CD8-positive, alpha-beta memory T cell (primary cell): ENCODE measurements at places on chromosomes 7 and 10.

- no peak for DNase-seq
These were observed 135.4 kb upstream of the RSU1 start for GRCh38 chr10:16952610-16953009.

DNA sequence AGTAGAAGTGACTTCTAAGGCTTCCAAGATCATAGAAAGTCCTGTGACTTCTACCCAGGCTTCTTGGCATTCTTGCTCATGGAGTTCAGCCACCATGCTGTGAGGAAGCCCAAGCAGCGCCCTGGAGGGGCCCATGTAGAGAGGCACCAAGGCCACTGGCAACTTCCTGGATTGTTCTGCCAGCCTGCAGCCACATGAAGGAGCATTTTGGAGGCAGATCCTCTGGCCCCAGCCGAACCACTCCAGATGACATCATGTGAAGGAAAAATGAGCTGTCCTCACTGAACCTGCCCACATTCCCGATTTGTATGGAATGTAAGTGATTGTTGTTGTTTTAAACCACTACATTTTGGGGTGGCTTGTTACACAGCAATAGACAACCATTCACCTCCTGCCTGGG, 51.5 kb upstream of the MNX1 start:
- DNase-seq = no peak

DNA sequence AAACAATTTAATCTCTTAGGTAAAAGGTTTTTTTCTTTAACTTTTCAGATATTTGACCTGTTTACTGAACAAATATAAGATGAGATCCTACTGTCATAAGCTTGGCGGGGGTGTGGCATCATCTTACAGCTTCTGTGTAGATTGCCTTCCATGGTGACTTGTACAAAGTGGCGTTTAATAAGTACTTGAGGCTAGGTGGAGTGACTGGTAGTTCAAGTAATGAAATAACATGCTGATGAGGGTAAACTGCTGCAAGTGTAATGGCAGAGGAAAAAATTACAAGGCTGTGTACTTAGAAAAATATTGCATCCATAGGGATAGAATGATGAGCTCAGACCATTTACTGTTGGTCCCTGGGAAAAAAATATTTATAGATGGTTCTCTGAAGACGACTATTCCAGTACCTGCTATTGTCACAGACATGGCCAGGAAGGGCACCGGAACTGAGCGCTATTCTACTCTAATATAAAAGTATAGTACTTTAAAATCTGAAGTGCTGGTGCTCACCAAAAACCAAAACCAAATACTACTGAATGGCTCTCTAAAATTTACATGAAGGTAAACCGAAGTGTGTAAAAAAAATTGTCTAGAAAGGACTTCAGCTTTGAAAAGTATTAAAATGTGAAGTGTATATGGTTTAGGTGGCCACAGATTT, 42.4 kb downstream of the DNAH11 start:
- DNase-seq = no peak

DNA sequence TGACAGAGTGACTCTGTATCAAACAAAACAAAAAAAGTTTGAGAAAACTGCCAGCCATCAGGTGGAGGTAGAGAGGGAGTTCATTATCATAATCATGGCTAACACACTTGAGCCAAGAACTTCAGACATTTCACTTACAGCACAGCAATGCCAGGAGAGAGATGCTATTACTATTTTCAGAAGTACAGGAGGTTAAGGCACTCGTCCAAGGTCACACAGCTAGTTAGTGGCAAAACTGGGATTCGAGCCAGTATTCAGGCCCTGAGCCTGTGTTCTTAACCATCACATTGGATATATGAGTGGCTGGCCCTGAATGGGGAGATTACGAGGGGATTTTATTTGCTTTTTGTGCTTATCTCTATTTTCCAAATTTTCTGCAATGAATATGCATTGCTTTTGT, 24.8 kb upstream of the UNC5B start:
- no peak for DNase-seq

DNA sequence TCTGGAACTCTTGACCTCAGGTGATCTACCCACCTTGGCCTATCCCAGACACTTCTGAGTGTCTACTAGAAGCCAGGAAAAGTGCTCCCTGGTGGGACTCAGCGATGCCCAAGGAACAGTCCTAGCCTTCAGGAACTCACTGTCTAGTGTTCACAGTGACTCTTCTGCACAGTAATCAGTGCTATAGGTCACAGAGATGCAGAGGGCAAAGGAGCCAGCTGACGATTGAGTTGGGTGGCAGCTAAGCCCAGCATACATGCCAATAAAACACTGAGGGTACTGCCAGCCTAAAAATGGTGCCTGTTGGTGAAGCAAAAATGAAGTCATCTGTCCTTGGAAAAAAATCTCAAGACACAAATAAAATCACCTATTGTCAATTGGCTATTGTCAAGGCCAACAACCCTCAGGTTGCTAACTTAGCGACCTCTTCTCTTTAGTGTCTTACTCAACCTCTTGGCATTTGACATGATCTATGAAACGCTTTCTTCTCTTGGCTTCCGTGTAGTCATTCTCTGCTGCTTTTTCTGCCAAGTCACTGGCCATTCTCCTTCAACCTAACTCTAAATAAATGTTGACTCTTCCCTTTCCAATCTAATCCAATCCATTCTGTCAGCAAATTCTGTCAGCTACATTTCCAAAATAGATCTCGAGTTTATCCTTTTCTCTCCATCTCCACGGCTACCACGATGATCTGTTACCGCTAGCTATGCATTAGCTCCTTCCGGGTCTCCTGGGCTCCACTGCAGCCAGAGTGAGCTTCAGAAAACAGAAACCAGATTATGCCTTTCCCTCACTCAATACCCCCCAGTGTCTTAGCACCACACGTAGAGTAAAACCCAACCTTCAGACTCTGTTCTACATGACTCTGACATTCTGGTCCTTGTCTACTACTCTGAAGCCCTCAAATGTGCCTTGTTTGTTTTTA, 99.2 kb downstream of the ATXN7L1 start:
- DNase-seq = no peak

DNA sequence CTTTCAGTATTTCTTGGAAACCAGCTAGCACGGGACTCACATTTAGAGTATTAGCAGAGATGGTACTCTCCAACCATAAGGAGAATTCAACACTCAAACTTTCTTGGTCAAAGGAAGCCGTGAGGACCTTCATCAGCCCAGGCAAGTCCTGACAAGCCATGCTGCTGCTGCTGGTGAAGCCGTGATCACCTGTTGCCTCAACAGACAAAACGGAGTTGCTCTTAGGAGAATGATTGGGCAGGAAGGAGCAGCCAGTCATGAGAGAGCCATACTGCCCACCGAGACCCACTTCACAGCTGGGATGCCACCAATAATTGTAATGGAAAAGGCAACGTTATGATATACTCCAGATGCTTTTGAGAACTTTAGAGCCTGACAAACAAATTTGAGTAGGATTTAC, 60.8 kb upstream of the PLPP4 start:
- DNase-seq = no peak

DNA sequence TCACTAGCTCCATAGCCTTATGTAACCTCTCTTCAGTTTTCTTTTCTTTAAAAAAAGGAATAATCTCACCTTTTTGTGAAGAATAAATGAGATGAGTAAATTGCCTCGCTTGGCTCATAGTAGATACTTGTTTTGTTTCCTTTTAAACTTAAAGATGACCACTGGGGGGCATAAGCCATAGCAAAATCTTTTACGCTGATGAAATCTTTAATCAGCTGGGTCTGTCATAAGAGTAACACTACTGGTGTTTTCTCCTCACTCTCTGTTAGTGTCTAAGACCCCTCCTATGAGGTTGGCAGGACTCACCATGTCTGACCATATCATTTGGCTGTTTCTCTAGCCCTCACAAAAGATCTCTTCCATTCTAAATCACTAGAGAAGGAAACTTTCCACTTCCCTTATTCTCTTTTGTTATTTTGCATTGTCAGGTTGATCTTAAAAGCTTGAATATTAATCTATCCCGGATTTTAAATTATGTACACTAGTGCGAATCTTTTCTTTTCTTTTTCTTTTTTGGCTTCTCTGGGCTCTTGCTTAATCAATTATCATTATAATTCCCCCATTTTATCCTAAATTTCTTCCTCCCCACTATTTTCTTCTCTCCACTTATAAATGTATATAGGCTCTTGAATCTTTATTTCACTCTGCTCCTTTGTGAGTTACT, 12.5 kb downstream of the STAG3 start:
- DNase-seq = no peak

- DNase-seq = no peak
These were observed 13.6 kb downstream of the PON2 start for GRCh38 chr7:95421000-95421846.

- no peak for DNase-seq
These were observed 48.1 kb downstream of the CHST15 start for GRCh38 chr10:124045276-124045675.

- DNase-seq = no peak
These were observed 604.3 kb upstream of the GALNT17 start for GRCh38 chr7:70527520-70528115.

DNA sequence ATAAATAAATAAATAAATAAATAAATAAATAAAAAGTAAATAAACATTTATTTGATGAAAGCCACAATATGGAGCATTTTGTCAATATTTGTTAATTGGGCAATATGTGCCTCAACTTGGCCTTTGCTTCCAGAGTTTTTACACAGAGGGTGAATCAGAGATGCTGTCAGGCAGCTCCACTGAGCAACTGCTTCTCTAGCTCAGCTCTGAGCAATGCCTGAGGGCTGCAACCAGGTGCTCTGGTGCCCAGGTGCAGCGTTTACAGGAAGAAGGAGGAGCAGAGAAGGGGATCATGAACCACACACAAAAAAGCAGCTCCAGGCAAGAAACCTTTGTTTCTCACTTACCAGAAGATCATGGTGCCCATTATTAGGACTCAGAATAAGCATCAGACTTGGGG, 876.2 kb upstream of the AUTS2 start:
- no peak for DNase-seq

DNA sequence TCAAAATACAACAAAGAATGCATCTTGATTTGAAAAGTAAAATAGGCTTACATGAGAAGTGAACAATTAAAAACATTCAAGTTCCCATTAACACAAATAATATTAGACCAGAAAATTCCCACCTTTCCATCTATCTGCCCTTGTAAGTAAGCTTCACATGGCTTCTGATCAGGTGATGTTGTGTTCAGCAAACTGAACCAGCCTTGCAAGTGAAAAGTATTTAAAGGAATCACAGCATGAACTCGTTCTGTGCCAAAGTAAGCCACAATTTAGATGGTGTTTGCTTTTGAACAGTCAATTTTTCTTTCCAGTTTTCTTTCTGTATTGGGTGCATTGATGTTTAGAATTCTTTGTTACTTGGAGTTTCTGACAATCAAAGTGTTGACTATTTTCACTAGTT, 347.9 kb downstream of the TNS3 start:
- DNase-seq = no peak

DNA sequence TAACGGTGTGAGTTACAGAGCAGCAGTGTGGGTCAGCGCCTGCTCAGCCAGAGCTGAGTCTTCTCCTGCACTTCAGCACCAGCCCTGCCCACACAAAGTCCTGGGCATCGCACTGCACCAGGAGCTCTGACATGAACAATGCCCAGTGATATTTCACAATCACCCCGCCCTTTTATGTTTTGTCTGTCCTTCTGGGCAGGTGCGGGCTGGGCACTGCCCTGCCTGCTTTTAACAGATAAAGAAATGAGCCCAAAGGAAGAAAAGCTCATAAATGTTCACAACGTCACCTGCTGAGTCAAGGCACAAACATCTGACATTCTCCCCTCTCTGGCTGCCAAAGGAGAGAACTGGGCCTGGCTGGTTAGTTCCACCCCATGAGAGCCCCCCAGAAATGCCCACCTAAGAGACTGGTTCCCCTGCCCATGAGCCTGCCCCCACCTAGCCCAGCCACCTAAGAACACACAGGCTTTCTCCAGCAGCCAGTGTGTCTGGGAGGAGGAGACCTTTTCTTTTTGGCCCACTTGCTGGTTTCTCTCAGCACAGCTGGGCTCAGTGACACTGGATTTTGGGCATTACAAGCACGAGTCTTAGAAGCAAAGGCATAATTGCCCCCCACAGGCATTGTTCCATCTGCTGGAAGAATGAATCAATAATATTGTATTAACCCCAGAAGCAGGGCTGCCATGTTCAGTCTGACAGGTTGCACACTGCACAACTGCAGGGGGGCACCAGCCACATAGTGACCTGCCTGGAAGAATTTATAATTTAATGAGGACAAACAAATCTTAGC, 22.3 kb downstream of the CALML3 start:
- DNase-seq = no peak

GRCh38 chr10:118447478-118448270, 105.5 kb upstream of the FAM204A start:
- no peak for DNase-seq

DNA sequence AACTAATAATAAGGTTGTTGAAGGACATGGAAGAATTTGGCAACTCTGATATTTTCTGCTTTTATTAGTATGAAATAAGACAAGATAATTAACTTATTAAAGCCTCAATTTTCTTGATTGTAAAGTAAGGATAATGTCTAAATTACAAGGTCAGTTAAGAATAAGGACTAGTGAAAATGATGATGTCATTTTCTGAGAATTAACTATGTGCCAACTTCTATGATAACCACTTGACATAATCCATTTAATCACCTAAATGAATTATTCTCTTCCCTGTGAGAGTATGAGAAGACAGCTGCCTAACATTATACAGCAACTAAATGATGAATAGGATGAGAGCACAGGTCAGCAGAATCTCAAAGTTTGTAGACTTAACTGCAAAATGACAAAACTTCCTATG, 1153.4 kb upstream of the POT1 start:
- no peak for DNase-seq

DNA sequence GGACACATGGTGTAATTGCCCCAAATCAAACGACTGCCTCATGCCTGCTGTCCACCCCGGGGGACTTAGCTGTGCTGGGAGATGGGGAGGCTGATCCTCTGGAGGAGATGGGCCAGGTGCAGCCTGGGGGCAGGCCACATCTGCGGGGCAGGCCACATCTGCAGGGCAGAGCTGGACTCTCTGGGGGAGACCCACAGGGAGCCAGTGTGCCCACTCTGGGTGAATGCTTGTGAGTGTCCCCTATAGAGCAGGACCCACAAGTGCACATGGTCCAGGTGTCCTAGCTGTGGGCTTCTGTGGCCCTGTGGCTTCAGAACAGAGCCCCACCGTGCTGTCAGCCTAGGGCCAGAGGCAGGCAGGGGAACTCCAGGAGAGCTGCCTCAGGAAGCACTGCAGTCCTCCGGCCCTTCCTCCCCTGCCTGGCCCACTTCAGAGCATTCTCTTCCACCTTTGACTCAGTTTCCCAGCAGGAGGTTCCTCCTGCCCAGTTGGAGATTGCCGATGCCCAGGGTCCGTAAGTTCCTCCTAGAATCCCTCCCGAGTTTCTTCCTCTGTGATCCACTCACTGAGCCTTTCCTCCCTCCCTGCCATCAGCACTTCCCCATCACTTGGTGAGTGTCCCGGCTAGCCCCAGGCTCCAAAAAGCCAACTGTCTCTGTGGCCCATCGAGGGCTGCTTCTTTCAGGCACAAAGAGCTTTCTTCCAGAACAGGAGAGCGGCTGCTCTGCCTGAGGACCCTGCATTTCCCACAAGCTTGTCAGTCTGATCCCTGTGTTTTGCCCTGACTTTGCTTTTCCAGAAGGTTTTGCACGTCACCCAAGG, 50.3 kb downstream of the ADCYAP1R1 start:
- DNase-seq = no peak

- no peak for DNase-seq
These were observed 616.6 kb downstream of the XPNPEP1 start for GRCh38 chr10:109306698-109307097.
